ENCODE measurements at places on chromosomes 5 and 9. TPM values are rescaled to one million over a fixed set of nuclear protein-coding genes. Genes with fewer than 3 reads are reported as not detected.
A peak's percentile ranks its signal among the peaks of the same experiment; 100 is the strongest.

GRCh38 chr5:34043099-34043876 is at the start of gene C1QTNF3:
Gene C1QTNF3 (minus strand): TSS chr5:34043213. CDS start chr5:34043125, 88 bp downstream.
- DNase-seq = no peak
- H3K36me3 ChIP-seq = no peaks in the 10 kb centered on the region
- H3K27ac ChIP-seq = no peak within 1 kb of the TSS
- H3K4me3 ChIP-seq = no peak within 1 kb of the TSS
- no peaks in the 10 kb centered on the region for H3K27me3 ChIP-seq

DNA sequence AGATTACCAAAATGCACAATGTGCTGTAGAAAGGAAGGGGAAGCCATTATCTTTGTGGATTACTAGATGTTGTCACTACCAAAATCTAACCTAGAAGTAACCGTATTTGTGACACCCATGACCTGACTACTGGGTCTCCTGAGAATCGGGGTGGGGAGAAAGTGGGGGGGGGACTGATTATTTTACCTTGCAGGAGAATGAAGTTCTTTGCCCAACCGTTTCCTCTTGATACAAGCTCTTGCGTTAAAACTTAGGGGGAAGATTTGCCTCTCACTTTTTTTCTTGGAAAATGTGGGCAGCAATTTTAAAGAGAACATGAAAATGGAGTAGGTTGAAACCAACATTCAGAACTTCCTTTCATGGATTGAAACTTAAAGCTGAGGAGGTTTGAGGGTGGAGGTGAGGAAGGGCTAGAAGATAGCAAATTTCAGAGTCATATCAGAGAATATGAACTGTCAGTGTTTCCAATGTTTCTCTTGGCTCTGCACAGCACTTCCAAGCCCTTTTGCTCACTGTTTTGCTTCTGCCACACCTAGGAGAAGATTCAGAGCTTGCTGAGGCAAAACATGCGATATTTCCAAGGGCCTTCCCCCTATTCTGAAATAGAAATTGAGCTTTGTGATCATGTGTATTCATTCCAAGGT is 280.8 kb downstream of the AOPEP start:
- H3K4me3 ChIP-seq = peak overlapping the region; percentile 74
- no peaks in the 10 kb centered on the region for H3K27me3 ChIP-seq
- peaks cover 22% of the 10 kb centered on the region for H3K4me1 ChIP-seq
- H3K27ac ChIP-seq = peak overlapping the region; percentile 97
- H3K36me3 ChIP-seq = peaks cover 9% of the 10 kb centered on the region

GRCh38 chr9:82600536-82601292 is 462.2 kb downstream of the RASEF start:
- DNase-seq = peak; percentile 54
- no peaks in the 10 kb centered on the region for H3K27me3 ChIP-seq
- no peak overlapping the region for H3K4me3 ChIP-seq
- no peaks in the 10 kb centered on the region for H3K36me3 ChIP-seq

- DNase-seq = no peak
- no peak overlapping the region for H3K4me3 ChIP-seq
- peak overlapping the region; percentile 73 for H3K27ac ChIP-seq
- no peaks in the 10 kb centered on the region for H3K36me3 ChIP-seq
- no peaks in the 10 kb centered on the region for H3K27me3 ChIP-seq
Observed at GRCh38 chr5:34499001-34499734, 157.0 kb upstream of the RAI14 start.

- no peaks in the 10 kb centered on the region for H3K36me3 ChIP-seq
- no peak overlapping the region for H3K27ac ChIP-seq
- no peak for DNase-seq
- no peaks in the 10 kb centered on the region for H3K27me3 ChIP-seq
- H3K4me3 ChIP-seq = no peak overlapping the region
- H3K4me1 ChIP-seq = no peaks in the 10 kb centered on the region
Observed at GRCh38 chr5:149793256-149793550, 63.1 kb downstream of the PPARGC1B start.

- H3K4me3 ChIP-seq = no peak overlapping the region
- no peaks in the 10 kb centered on the region for H3K27me3 ChIP-seq
- no peak for DNase-seq
- no peak overlapping the region for H3K27ac ChIP-seq
- H3K36me3 ChIP-seq = no peaks in the 10 kb centered on the region
- H3K4me1 ChIP-seq = no peaks in the 10 kb centered on the region
Observed at GRCh38 chr5:83331842-83332241, 139.7 kb upstream of the VCAN start.

- H3K4me1 ChIP-seq = no peaks in the 10 kb centered on the region
- H3K27me3 ChIP-seq = no peaks in the 10 kb centered on the region
- no peaks in the 10 kb centered on the region for H3K36me3 ChIP-seq
- no peak overlapping the region for H3K4me3 ChIP-seq
- no peak for DNase-seq
Observed at GRCh38 chr5:40578501-40579451, 100.9 kb upstream of the PTGER4 start.

DNA sequence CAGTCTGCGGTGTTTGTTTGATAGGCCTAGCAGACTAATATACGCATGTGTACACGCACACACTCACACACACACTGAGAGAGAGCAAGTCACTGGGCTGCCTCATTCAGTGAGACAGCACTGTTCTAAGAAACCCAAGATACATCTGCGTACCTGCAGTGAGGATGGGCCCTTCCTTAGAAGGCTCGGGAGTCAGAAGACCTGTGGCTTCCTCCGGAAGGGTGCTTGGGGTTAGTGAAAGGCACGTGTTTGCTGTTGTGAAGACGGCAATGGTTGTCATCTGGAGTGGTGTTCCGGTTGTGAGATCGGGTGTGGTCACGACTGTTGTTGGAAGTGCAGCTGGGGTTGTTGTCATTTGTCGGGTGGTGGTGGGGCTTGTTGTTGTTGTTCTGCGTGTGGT is 11.7 kb downstream of the TIMD4 start:
- no peaks in the 10 kb centered on the region for H3K36me3 ChIP-seq
- H3K4me1 ChIP-seq = no peaks in the 10 kb centered on the region
- H3K27me3 ChIP-seq = no peaks in the 10 kb centered on the region
- no peak overlapping the region for H3K27ac ChIP-seq

- H3K36me3 ChIP-seq = no peaks in the 10 kb centered on the region
- peak overlapping the region; percentile 43 for H3K27ac ChIP-seq
- peaks cover 2% of the 10 kb centered on the region for H3K4me1 ChIP-seq
- no peaks in the 10 kb centered on the region for H3K27me3 ChIP-seq
- H3K4me3 ChIP-seq = no peak overlapping the region
Observed at GRCh38 chr5:150612405-150612804, 28.1 kb upstream of the SYNPO start.

DNA sequence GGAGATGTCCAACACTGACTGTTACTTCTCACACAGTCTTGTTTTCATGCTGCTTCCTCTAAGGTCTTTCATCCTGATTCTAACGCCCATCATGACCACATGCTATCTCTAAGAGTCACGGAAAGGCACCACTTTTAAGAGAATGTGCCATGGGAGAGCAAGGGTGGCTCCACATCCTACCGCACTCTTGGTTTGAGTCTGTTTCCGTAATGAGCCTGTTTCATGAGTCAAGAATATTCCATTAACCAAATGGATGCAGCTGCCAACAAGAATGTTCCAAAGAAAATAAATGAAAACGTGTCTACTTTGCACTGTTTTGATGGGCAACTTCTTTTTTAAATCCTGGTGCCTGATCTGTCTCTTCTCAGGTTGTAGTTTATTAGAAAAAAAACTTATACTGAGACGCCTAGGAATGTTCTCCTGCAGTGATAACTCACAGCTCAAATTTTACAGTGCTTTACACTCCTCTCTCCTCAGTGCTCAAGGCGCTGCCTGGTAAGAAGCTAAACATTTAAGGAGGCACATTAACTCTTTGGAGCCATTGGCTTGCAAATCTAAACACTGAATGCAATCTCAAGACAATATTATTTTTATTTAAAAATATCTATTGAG is 124.3 kb downstream of the FGF1 start:
- H3K36me3 ChIP-seq = no peaks in the 10 kb centered on the region
- H3K27me3 ChIP-seq = no peaks in the 10 kb centered on the region
- no peak overlapping the region for H3K27ac ChIP-seq
- H3K4me3 ChIP-seq = no peak overlapping the region
- DNase-seq = no peak
- H3K4me1 ChIP-seq = no peaks in the 10 kb centered on the region

- no peaks in the 10 kb centered on the region for H3K27me3 ChIP-seq
- H3K27ac ChIP-seq = no peak overlapping the region
- H3K36me3 ChIP-seq = no peaks in the 10 kb centered on the region
- H3K4me1 ChIP-seq = no peaks in the 10 kb centered on the region
Observed at GRCh38 chr5:87787625-87788256, 375.0 kb upstream of the CCNH start.

DNA sequence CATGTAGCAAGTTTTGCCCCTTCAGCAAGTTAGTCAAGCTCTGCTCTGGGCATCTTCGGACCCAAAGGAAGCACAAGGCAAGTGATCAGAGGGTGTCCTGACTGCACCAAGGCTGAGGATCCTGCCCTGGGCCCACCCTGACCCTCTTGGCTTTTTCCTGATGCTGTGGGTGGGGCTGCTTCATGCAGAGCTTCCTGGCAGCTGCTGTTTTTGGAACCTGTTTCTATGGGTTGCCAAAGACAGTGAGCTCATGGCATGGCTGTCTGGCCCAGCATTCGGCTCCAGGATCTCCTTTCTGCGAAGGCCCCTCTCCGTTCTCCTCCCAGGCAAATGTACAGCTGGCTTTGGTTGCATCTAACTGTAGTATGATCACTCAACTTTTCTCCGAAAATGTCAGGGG is 497.9 kb downstream of the ARHGEF28 start:
- no peak overlapping the region for H3K27ac ChIP-seq
- H3K4me1 ChIP-seq = no peaks in the 10 kb centered on the region
- no peaks in the 10 kb centered on the region for H3K27me3 ChIP-seq
- DNase-seq = no peak

- no peaks in the 10 kb centered on the region for H3K36me3 ChIP-seq
- no peak overlapping the region for H3K4me3 ChIP-seq
- no peaks in the 10 kb centered on the region for H3K4me1 ChIP-seq
- no peak for DNase-seq
Observed at GRCh38 chr5:169050146-169050571, 250.8 kb downstream of the SLIT3 start.

DNA sequence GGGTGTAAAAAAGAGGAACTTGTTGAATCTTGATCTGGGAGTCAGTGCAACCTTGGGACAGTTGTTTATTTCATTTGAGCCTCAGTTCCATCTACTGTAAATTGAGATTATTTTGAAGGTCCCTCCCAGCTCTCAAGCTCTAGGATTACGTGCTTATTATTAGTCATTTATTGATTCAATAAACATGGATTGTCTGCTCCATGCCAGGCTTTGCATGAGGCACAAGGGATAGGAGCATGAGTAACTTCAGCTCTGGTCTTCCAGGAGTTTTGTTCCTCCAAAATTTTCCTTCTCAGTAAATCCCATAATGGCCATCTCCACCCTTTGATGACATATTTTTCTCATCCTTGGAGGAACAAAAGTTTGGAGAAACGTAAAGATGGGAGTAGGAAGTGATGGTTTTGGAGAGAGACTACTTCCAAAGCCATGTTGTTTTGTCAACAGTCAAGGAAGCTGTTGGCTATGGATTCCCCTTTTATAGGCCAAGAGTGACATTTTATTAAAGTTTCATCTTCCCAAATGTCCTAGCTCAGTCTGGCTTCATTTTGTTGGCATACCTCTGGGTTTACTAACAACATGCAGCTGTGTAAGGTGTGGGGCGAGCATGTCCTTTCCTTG is 244.6 kb downstream of the DMRT2 start:
- H3K4me3 ChIP-seq = no peak overlapping the region
- no peak for DNase-seq
- H3K27me3 ChIP-seq = no peaks in the 10 kb centered on the region
- no peaks in the 10 kb centered on the region for H3K36me3 ChIP-seq
- no peak overlapping the region for H3K27ac ChIP-seq

- no peaks in the 10 kb centered on the region for H3K27me3 ChIP-seq
- no peak overlapping the region for H3K4me3 ChIP-seq
- no peaks in the 10 kb centered on the region for H3K36me3 ChIP-seq
Observed at GRCh38 chr5:1706021-1706420, 93.6 kb downstream of the MRPL36 start.

GRCh38 chr5:136013559-136013958 is 15.2 kb upstream of the TGFBI start:
- H3K27ac ChIP-seq = no peak overlapping the region
- H3K4me3 ChIP-seq = no peak overlapping the region
- H3K27me3 ChIP-seq = no peaks in the 10 kb centered on the region
- DNase-seq = no peak
- no peaks in the 10 kb centered on the region for H3K36me3 ChIP-seq
- no peaks in the 10 kb centered on the region for H3K4me1 ChIP-seq

DNA sequence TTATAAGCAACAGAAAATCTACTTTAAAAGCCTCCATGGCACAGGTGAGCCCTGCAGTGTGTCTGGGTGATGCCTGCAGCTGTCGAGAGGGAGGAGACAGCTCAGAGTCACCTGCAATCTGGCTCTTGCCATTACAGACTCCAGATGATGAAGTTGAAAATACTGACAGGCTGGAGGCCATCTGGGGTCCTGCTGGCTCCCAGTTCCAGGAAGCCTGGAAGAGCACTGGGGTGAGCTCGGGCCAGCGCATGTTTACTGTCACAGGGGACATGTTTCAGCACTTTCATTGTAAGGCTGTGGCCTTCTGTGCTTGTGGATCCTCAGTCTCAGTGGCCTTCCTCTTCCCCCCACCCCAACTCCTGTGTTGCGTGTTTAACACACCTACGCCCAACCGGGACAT is 28.4 kb downstream of the CEL start:
- H3K27ac ChIP-seq = no peak overlapping the region
- no peaks in the 10 kb centered on the region for H3K36me3 ChIP-seq
- no peak for DNase-seq
- H3K4me3 ChIP-seq = no peak overlapping the region
- no peaks in the 10 kb centered on the region for H3K27me3 ChIP-seq
- H3K4me1 ChIP-seq = no peaks in the 10 kb centered on the region

DOCK2 gene
- total RNA-seq = 8.1 TPM

ZNF618 gene
- 6.1 TPM for total RNA-seq

SRD5A1 gene
- total RNA-seq = 87.6 TPM

FST gene
- total RNA-seq = 13.1 TPM

SPINK4 gene
- total RNA-seq = not detected
